ENCODE measurements at places on chromosomes 11 and 22.

DNA sequence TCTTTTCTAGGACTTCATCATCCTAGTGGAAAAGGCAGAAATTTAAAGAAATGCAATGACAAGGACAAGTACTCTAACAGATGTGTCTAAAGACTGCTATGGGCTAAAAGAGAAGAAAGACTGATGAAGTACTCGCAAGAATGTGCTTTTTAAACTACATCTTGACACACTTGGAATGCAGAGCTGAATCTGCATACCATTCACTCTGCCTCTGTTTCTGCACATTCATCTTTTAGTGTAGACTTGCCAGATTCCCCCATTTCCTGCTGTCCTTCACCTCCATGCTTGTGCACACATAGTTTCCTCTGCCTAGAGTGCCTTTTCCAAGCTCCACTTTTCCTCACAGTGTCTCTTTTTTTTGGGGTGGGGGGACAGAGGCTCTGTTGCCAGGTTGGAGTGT, 239.0 kb upstream of the CCDC179 start:
- peaks cover 4% of the 10 kb centered on the region for H3K36me3 ChIP-seq
- peaks cover 15% of the 10 kb centered on the region for H3K4me1 ChIP-seq
- no peak for DNase-seq

GRCh38 chr22:49815641-49816091, 12.0 kb downstream of the BRD1 start:
- H3K36me3 ChIP-seq: peaks cover 24% of the 10 kb centered on the region
- no peak for DNase-seq
- H3K4me1 ChIP-seq: peaks cover 3% of the 10 kb centered on the region
- H3K27me3 ChIP-seq: no peaks in the 10 kb centered on the region

- H3K4me3 ChIP-seq: no peak overlapping the region
- DNase-seq: no peak
- H3K27me3 ChIP-seq: no peaks in the 10 kb centered on the region
- H3K27ac ChIP-seq: no peak overlapping the region
- H3K4me1 ChIP-seq: peaks cover 4% of the 10 kb centered on the region
These were observed 49.6 kb upstream of the MPEG1 start for GRCh38 chr11:59262177-59262818.

DNA sequence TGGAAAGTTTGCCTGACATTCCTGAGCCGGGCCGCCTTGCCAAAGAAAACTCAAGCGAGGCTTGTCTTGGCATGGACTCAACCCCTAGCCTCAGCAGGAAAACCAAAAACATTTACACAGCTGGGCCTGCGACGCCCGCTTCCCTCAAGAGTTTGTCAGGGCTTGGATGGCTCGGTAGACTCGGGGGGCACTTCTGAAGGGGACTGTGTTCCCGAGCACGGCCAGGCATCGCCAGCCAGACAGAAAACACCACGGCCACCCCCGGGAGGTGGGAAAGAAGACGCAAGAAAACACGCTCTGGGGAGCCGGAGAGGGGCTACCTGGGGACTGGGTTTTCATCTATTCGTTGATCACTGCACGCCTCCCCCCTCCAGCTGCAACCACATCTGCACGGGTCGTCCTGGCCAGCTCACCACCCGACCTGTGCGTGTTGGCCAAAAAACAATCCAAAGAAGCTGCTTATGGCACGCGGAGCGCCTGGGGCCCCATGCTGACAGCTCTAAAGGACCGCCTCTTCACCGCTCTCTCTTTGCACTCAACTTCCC, 380.7 kb downstream of the MN1 start:
- peaks cover 20% of the 10 kb centered on the region for H3K4me1 ChIP-seq
- H3K27me3 ChIP-seq: peaks cover 8% of the 10 kb centered on the region
- no peak overlapping the region for H3K4me3 ChIP-seq
- DNase-seq: no peak
- H3K36me3 ChIP-seq: no peaks in the 10 kb centered on the region

DNA sequence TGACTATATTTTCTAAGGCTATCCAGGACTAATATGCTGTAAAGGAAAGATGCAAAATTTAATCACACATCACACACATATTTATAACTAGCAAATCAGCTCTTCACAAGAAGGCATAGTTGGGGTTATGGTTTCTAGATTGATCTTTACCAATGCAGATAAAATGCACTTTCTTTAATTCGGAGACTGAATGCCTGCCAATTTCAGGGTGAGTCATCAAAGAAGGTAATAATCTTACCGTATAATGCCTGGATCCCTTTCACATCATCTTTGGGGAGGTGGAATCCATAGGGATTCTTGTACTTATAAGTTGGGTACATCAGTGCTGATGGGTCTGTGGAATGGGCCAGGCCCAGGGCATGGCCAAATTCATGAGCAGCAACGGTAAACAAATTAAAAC, 16.4 kb downstream of the MMP20 start:
- H3K27me3 ChIP-seq: no peaks in the 10 kb centered on the region
- H3K4me3 ChIP-seq: no peak overlapping the region
- no peaks in the 10 kb centered on the region for H3K36me3 ChIP-seq
- no peak overlapping the region for H3K27ac ChIP-seq
- no peak for DNase-seq
